ENCODE measurements at places on chromosomes 6 and 20. TPM values are rescaled to one million over a fixed set of nuclear protein-coding genes. Genes with fewer than 3 reads are reported as not detected.
A peak's percentile ranks its signal among the peaks of the same experiment; 100 is the strongest.

GRCh38 chr6:128491610-128492206, 28.7 kb downstream of the PTPRK start:
- DNase-seq, result peak; percentile 39

DNA sequence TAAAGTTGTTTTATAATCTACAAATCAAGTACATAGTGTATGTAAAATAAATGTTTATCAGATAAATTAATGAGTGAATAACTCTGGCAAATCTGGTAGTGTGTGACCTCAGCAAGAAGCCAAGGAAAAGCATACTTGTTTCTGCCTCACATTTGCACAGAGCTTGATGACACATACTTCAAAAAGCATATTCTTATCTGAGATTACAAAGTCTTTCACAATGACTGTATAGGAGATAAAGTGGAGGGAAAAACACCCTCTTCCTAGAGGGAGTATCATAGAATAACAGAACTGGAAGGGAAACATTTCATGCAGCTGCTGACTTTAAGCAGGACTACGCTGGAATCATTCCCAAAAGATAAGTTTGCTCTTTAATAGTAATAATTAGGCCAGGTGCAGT, 28.1 kb upstream of the AKAP7 start:
- DNase-seq, result no peak

- DNase-seq, result no peak
Measured at GRCh38 chr6:53566755-53567154, 21.9 kb upstream of the GCLC start.

GRCh38 chr6:8177721-8178120, 75.4 kb upstream of the EEF1E1 start:
- no peak for DNase-seq

The FAM83C gene
- 0.28 TPM for total RNA-seq

DNA sequence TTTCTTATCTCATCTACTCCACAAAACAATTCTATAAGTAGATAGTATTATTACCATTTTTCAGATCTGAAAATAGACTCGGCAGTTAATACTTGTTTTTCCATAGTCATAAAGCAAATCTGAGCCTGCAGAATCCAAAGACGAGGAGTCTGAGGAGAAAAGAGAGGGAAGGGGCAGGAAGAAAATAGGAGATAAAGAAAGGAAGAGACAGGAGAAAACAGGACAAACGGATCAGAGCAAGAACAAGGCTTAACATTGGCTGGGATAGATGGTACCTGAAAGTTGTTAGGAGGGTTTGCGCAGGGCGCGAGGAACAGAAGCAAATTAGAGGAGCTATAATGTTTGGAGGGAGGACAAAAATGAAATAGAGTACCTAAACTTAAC, 639 bp upstream of the PPIL1 start:
- DNase-seq, result no peak

The DDX43 gene
- total RNA-seq, result 0.18 TPM

DNA sequence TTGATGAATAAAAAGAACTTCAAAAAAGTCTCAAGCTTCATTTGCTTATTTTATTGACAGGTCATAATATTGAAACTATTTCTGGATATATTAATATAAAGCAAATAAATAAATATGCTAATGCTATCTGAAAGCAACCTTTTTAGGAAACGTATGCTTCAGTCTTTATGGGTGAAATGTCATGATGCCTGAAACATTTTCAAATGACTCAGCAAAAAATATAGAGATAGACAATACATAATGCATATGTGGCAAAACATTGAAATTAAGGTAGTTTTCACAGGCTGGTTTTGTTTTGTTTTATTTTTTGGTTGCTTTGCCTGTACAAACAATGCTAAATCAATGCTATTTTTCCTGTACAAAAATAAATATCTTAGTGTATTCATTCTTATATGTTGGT, 194.4 kb upstream of the PLCB4 start:
- no peak for DNase-seq

DNA sequence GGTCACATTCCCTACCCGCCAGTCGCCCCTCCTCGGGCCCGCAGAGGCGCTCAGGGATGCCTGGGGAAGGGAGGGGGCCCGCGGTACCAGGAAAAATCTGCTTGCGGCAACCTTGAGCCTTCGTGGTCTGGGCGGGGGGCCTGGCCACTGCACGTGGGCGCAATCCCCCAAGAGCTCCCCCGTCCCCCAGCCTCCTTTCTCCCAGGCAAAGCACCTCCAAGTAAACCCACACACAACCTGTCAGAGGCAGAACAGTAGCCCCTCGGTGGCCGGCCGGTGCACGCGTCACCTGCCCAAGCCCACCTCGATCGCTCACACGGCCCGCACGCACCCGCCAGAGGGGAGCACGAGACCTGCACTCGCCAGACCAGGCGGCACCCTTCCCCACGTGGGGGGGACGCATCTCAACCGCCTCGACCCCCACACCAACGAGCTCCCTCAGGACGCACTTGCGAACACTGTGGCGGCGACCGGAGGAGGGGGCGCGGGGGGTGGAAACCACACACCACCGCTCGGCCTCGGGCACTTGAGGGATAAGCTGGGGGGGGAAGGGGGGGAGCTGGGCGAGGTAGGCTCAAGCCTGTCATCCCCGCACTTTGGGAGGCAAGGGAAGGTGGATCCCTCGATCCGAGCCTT, 1955.7 kb upstream of the DEFB115 start:
- DNase-seq, result no peak

The RIPOR3 gene
- 11.3 TPM for total RNA-seq

DNA sequence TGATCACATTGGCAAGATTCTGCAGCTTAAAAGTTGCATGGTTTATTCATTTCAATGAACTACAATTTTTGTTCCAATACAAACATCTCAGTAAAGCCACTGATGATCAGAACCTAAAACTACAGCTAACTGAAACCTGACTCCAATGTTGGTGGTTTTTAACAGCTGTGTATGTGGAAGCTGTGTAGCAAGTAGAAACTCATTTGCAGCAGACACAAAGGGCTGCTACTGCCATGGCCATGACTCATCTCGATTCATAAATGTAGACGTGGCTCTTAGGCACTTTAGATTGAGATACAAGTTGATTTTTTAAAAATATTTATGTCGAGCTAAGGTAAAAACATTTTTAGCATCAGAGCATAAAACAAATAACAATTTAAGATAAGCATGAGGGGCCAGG, 19.5 kb upstream of the MAP3K4 start:
- no peak for DNase-seq

DNA sequence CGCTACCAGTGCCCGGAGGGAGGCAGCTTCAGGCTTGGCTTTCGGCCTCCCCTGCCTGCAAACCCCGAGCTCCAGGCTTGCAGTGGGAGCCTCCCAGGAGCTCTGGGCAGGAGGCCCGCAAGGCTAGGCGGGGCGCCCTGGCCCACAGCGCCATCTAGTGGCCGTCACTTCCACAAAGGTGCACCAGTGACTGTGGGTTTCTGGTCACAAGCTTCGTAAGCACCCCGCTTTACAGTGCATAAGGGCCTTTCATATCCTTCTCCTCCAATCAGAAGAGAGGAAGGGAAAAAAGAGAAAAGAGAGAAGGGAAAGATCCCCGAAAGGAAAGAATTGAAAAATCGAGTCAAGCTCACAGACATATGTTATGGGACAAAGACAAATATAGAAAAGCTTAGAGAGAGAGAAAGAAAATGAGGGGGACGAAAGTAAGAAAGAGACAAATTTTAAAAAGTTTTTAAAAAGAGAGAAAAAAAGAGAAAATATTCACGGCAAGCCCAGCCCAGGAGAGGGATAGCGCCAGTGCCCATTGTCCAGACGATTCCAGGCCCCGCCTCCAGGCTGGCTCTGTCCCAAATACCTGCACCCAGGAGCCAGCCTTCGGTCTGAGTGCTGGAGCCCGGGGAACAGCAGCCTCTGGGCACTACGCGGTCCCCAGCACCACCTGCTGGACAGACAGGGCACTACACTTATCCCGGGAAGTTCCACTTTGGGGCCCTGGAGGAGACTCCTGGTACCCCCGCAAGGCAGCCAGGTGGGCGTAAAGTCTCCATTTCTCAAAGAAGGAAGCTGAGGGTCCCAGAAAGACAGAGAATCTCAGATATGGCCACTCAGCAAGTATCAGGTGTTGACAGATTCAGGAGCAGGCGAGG, 207.1 kb downstream of the PREX1 start:
- DNase-seq, result peak; percentile 88

- no peak for DNase-seq
Measured at GRCh38 chr6:169966312-169967181, 215.1 kb downstream of the ERMARD start.

The RIPPLY2 gene
- total RNA-seq, result not detected

GRCh38 chr6:111823831-111824607, 49.2 kb downstream of the FYN start:
- DNase-seq, result no peak

DNA sequence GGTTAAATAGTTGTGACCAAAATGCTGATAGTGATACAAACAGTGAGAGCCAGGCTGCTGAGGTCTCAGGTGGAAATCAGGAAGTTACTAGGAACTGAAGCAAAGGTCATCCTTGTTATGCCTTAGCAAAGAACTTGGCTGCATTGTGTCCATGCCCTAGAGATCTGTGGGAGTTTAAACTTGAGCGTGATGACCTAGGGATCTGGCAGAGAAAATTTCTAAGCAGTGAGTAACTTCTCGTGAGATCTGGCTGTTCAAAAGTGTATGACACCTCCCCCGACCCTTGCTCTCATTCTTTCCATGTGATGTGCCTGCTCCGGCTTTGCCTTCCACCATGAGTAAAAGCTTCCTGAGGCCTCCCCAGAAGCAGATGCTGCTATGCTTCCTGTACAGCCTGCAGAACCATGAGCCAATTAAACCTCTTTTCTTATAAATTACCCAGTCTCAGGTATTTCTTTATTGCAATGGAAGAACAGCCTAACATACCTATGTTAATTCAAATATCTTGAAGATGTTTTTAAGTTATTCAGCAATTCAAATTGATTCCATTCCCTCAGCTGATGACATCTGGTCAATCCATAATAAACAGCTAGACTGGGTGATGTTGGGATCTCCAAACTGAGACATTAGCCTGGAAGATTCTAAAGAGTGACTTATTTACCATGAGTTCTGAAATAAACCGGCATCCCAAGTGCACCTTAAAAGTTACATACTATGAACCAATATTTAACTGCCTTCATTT, 33.8 kb downstream of the KIF16B start:
- DNase-seq, result no peak

DNA sequence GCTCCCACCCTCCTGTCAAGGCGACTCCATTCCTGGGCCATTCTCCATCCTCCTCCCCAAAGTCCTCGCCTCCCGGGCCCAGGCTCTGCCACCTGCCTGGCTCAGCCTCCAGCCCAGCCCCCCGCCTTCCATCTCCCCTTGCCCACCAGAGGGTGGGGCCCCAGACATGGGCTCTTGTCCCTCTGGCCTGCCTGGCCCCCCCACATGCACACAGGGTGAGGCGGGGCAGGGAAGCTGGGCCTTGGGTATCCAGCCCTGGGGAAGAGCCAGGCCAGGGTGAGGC, 95.2 kb downstream of the YTHDF1 start:
- no peak for DNase-seq

- DNase-seq, result no peak
Measured at GRCh38 chr20:44212792-44213191, 2.2 kb upstream of the OSER1 start.
